ENCODE measurements at places on chromosomes 4 and X.

DNA sequence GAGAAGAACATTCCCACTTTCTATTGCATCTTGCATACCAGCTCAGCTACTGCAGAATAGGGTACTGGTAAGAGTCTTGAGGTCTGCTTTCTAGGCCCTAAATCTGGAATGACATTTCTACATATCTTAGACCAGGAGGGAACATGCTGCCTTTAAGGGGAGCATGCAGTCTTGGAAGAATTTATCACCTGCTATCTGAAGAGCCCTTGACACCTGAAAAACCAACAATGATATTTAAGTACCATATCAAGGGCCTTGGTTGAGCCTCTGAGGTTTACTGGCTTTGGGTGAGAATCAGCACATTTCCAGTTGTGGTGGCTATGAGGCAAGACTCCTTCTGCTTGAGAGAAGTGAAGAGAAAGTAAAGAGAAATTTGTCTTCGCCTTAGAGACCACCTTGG is 436.8 kb upstream of the SPANXN1 start:
- no peak for DNase-seq

DNA sequence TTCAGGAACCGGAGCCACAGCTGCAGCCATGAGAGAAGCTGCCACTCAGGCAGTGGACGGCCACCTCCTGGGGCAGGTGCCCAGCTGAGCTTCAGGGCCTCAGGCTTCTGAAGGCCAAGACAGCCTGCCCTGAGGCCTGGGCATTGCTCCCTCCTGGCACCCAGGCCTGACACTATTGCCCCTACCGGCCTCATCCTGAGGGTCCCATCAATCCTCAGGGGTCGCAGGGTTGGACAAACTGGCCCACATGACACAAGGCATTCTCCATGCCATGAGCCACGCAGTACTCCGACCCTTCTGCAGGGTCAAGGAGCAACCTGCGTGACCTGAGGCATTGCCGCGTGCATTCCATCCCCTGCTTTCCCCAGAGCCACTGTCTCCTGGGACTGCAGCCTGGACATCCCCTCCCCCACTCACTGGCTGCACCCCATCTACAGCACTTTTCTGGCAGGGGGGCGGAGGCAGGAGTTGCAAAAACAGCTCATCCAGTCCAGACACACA is 3.0 kb upstream of the ZFP92 start:
- DNase-seq, result no peak

DNA sequence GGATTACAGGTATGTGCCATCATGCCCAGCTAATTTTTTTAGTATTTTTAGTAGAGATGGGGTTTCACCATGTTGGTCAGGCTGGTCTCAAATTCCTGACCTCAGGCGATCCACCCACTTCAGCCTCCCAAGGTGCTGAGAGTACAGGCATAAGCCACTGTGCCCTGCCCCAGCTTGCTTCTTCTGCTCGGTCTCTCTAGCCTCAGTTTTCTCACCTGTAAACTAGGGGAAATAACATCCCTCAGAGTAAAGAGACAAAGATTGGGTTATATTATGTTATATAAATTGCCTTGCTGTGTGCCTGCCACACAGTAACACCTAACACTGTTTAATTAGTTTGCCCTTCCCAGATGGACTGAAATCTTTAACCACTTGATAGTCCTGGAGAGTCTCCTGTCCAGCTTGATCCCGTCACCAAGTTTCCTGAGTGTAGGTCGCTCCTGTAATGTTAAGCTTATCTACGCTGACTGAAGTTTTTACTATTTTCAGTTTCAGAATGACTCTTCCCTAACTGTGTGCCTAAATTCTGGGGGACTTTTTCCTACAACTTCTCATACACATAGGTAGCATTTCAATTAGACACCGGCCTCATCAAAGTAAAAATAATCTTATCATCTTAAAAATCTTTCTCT is 412.7 kb upstream of the TENM3 start:
- no peak for DNase-seq

DNA sequence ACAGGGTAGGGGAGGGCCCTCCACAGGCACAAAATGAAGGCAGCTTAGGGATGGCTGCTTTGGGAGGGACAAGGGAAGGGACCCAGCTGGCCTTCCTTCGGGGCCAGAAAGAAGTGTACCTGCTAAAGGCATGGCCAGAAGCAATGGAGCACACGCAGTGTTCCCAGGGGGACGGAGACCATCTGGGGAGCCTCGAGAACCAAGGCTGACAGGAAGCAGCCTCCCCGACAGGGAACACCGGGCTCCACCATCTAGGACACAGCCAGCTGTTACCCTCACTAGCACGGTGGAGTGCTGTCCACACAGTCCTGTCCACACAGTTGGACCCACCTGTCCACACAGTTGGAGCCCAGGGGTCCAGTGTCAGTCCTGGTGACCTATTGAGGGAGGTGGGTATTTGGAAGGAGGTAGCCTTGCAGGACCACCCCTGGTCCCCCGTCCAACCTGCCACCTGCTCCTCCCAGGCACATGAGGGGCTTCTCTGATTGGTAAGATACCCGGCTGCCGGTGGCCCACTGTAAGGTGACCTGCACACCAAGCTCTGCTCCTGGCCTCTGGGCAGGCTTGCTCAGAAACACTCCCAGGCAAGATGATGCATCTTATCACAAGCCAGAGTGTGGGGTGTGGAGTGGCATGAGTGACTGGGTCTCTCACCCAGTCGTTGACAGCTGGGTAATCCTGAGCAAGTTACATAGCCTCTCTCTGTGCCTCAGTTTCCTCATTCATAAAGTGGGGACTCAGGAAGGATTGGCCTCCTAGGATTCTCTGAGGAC is 20.5 kb upstream of the AFAP1 start:
- no peak for DNase-seq

- DNase-seq, result no peak
These were observed 87.0 kb downstream of the PAK3 start for GRCh38 chrX:111182997-111183396.
